ENCODE measurements at places on chromosomes 2 and 18.

GRCh38 chr2:159982270-159982669 is 80.1 kb downstream of the PLA2R1 start:
- no peak for DNase-seq

DNA sequence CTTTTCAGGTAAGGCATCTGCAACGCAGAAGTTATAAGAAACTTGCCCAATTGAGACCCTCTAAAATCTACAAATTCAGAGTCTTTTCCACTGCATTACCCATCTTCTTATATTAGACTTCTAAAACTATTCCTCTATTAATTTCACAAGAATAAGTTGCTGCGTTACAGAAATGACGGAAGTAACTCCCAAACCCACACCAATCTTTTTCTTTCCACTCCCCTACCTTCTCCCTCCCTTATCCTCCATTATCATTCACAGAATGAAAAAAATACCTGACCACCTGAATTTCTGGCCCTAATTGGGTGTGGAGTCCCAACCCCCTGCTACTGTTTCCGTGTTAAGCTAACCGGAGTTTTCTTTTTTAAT is 689 bp downstream of the RPRD1A start:
- DNase-seq = no peak

DNA sequence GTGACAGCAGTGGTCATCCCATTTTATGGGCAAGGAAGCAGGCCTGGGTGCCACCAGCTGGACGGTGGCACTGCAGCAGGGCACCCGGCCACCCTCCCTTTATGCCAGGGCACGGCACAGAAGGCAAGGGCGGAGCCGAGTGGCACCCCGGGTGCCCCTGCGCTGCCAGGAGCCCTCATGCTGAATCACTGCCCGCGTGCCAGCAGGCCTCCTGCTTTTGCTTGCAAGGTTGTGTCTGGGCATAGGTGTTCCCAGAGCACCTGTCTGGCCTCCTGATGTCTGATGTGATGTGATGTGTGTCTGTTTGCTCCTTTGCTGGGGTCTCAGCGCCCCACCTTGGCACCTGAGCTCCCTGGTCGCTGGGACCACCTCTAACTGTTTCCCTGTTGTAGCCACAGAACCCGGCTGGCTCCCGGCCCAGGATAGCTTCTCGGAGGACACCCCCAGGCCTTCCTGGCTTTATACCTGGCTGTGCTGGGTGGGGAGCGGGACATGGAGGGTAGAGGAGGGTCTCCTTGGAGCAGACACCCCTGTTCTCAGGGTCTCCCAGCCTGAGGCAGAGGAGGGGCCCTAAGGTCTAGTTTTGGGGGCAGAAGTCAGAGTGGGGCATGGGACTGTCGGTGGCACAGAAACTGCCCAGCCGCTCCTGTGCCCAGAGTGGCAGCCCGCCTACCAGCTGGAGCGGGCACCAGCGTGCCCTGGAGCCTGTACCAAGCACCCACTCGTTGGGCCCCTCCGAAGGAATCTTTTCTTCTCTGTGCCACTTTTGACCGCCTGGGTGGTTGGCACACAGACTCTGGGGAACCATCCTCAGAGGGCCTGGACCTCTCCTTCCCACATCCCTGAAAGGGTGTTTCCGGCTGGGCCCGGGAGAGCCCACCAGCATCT is 3.6 kb downstream of the GPC1 start:
- no peak for DNase-seq

DNA sequence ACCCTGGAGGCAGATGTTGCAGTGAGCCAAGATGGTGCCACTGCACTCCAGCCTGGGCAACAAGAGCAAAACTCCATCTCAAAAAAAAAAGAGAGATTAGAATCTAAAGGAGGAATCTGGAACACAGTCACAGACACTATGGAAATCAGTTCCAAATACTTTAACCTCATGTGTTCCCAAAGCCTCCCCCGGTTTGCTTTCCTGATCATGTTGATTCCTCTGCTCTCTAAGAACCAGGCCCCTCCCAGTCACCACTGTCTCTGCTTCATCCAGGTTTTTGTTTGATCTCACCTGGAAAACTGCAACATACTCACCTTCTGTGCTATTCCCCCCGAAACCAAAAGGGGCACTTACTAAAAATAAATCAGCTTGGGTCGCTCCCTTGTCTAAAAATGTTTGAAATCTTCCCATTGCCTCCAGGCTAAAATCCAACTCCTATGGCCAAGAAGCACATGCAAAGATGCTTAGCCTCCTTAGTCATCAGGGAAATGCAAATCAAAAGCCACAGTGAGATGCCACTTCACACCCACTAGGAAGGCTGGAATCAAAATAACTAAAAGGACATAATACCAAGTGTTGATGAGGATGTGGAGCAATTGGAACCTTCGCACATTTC is 6.2 kb upstream of the NEU2 start:
- no peak for DNase-seq

- DNase-seq = no peak
Observed at GRCh38 chr2:48383036-48383435, 146.9 kb upstream of the STON1 start.

- no peak for DNase-seq
Observed at GRCh38 chr2:115542331-115542730, 1099.9 kb downstream of the DPP10 start.

DNA sequence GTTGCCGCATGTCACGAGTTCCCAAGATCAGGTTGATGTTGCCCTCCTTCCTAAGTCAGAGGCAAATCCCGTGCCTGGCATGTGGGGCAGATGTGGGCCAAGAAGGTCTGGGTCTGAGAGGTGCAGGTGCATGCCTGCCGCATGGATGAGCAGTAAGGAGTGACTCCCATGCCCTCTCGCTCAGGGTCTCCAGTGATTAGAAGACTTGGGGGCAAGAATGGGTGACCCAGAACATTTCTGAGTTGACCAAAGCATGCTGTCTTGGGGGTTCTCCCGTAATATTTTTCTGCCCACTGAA is 120.6 kb upstream of the HDAC4 start:
- no peak for DNase-seq

GRCh38 chr2:40534528-40534927 is 82.6 kb upstream of the SLC8A1 start:
- DNase-seq = no peak

DNA sequence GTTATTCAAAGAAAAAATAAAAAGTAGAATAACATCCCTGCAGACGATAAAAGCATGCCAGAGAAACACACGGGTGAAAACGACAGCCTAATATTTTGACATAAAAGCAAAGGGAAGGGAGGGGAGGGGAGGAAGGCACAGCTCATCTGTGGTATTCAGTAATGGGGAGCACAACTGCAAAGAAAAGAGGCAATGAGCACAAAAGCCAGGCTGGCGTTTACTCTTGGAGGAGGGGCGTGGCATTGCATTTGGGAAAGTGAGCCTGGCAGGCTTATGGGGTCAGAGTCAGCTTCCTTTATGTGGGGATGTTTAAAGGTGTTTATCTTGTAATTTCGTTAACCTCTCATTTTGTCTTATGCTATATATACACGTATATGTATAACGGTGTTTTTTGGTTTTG is 53.2 kb downstream of the STEAP3 start:
- no peak for DNase-seq

- peak; percentile 6 for DNase-seq
Observed at GRCh38 chr18:43919551-43919950, 642.3 kb upstream of the SYT4 start.

DNA sequence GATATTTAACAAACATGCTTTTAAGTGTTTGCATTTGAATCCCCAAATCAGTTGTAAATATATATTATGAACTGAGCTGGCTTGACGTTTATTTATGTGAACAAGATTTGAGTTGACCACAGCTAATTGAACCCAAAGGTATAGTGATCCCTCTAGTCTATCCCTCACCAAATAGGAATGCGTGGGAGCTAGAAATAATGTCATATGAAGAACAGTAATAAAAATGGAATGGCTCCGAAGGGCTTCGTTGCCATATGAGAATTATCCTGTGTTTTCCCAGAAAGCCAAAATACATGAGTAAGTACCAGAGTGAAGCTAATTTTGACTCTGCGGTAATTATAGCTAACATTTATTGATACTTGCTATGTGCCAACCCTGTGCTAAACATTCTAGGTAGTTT is 142.7 kb downstream of the ADCYAP1 start:
- DNase-seq = no peak

- DNase-seq = no peak
Observed at GRCh38 chr2:30354621-30355020, 92.4 kb upstream of the LCLAT1 start.

GRCh38 chr2:38615237-38615636 is 12.5 kb upstream of the HNRNPLL start:
- DNase-seq = no peak

GRCh38 chr2:19484736-19485135 is 126.3 kb upstream of the OSR1 start:
- DNase-seq = no peak

DNA sequence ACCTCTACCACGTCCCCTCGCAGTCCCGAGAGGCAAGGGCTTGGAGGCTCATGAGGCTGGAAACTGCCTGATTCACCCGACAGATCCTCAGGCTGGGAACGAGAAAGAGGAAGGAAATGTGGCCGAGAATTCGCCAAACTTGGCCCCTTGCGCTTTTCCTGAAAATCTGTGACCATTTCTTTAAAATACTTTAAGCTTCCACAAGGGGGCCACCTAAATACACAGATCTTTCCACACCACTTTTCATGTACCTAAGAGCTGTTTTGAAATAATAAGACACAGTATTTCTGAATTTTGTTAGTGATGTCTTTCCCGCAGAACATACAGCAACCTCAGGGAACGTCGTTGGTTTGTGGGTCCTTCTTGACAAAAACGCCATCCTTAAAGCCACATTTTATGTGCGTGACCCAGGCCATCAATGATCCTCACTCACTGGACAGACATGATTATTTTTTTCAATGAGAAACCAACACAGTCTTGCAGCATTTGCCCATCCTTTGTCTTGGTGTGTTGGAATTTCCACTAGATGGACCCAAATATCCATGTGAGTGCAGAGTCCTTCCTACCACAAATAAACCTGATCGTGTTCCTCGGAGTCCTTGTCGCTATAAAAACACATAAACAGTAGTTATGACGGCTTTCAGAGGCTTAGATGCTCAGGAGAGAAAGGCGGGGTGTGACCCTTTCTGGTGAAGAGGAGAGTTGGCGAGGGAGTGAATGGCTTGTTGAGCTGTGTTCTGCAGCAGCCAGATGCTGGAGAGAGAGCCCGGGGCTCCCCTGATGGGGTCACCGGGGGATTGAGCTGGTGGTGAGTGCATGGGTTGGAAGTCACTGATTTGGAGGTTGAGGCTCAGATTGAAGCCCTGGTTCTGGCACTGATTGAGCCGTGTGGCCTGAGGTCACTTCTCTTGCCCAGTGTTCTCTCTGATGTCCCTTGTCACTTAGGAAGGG is 25.0 kb downstream of the DCDC2C start:
- DNase-seq = no peak

- no peak for DNase-seq
Observed at GRCh38 chr2:197080578-197081216, 154.2 kb upstream of the PGAP1 start.

- DNase-seq = no peak
Observed at GRCh38 chr2:56540916-56541315, 357.1 kb downstream of the CCDC85A start.

- DNase-seq = no peak
Observed at GRCh38 chr18:68843473-68844089, 45.7 kb downstream of the CCDC102B start.

DNA sequence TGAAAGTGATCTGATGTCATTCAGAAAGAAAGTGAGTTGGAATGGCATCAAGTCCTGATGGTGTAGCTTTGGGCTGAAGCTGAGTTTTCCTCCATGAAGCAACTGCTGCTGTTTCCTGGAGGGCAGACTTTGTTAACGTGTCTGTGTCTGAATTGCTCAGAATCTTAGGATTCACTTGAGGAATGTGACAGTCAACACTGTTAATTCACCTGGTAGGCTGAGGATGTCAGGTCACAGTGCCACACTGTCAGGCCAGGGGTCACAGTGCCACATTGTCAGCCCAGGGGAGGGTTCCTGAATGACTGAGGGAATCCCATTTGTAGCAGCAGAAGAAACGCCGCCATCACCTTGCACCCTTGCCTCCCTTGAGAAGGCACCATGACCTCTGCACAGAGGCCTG is 39.4 kb downstream of the LYPD6B start:
- DNase-seq = no peak

- DNase-seq = no peak
Observed at GRCh38 chr2:39528701-39529100, 91.6 kb upstream of the MAP4K3 start.

- no peak for DNase-seq
Observed at GRCh38 chr2:235595422-235596010, 101.7 kb downstream of the AGAP1 start.

DNA sequence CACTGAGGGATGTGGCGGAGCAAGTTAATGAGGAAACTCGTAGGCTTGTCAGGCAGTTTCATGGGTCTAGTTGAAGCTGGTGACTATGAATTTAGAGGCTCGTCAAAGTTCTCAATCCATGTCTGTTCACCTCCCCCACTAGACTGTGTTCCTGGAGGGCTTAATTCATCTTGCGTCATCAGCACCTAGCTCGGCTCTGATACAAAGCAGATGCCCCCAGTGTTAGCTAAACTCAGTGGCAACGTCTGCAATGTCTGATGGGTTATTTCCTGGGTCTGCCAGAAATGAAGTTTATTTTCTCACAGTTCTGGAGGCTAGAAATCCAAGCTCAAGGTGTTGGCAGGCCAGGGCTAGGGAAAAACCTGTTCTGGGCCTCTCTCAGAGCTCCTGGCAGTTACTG is 140.6 kb downstream of the PID1 start:
- no peak for DNase-seq

DNA sequence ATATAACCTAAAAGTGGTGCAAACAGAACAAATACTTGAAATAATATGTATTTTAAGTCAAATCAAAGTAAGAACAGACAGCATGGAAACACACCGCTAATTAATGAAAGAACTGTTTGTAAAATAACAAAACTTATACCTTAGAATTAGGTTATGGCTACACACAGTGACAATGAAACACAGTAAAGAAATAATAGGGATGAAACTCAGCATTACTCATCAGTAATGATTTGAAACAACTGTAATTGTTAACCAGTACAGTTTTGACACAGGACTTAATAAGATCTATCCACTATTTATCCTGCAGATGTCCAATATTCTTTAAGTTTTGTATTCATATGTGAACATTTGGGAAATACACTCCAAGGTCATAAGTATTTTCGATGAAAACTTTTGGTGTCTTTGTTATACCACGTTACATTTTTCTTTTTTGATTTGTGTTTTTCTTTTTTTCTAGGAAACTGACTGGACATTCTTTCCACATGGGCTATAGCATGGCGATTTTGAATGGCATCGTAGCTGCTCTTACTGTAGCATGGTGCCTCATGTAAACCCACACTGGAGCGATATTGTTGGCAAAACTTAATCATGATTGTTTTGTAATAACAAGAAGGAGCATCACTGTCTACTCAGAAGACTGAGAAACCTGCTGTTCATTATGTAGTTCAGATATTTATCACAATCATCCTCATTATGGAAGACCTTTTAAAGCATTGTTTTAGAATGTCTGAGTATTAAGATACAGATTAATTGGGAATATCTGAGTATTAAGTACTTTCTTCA is 41.1 kb downstream of the ARL6IP6 start:
- DNase-seq = no peak

DNA sequence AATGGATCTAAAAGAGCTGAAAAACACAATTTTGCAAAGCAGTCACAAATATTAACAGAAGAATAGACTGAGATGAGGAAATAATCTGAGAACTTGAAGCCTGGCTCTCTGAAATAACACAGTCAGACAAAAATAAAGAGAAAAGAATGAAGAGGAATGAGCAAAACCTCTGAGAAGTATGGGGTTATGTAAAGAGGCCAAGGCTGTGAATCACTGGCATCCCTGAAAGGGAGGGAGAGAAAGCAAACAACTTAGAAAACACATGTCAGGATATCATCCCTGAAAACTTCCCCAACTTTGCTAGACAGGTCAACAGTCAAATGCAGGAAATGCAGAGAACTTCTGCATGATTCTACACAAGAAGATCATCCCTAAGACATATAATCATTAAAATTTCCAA is 73.5 kb upstream of the LHCGR start:
- no peak for DNase-seq

GRCh38 chr2:46365913-46366667 is 68.9 kb downstream of the EPAS1 start:
- DNase-seq = no peak
